HepG2 (cell line): ENCODE measurements at places on chromosomes 1 and 21. TPM values are rescaled to one million over a fixed set of nuclear protein-coding genes. Genes with fewer than 3 reads are reported as not detected.

Gene FCRL2
- not detected in 2 replicates for total RNA-seq

- no peak for DNase-seq
These were observed 8.8 kb upstream of the CAMK2N1 start for GRCh38 chr1:20494609-20495311.

DNA sequence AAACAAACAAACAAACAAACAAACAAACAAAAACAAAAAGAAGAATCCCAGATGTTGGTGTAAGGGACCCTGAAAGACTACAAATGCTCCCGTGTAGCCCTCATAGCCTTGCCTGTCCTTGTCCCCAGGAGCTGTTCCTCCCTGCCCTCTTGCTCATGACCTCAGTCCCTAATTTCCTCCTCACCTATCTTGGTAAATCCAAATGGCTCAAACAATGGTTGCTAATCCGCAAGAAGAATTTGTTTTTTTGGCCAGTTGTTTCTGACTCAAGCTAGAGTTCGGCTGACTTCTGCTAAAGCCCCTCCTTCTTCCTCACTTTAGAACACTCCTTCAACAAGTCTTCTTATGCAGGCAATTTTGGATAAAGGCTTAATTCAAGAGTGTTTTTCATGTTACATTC is 15.6 kb downstream of the LCA5L start:
- DNase-seq = no peak

DNA sequence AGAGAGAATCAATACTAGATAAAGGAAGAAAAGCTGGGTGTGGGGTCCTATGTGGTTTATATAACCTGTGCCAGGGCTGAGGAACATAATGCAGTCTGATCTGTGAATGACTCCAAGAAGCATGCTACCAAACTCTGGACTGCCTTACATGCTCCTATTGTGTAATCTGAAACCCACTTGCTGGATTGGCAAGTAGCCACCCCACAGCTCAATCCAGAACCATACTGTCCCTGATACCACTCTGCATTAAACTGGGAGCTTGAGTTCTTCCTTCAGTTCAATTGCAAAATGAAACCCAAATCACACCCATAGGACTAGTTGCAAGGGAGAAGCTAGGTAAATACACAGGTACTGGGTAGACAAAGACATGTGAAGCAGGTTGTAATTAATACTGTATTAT is 115.4 kb upstream of the NEGR1 start:
- no peak for DNase-seq

Gene SRP9
- 251 and 524 TPM in 2 replicates for total RNA-seq

Gene HPCAL4
- not detected in 2 replicates for total RNA-seq

DNA sequence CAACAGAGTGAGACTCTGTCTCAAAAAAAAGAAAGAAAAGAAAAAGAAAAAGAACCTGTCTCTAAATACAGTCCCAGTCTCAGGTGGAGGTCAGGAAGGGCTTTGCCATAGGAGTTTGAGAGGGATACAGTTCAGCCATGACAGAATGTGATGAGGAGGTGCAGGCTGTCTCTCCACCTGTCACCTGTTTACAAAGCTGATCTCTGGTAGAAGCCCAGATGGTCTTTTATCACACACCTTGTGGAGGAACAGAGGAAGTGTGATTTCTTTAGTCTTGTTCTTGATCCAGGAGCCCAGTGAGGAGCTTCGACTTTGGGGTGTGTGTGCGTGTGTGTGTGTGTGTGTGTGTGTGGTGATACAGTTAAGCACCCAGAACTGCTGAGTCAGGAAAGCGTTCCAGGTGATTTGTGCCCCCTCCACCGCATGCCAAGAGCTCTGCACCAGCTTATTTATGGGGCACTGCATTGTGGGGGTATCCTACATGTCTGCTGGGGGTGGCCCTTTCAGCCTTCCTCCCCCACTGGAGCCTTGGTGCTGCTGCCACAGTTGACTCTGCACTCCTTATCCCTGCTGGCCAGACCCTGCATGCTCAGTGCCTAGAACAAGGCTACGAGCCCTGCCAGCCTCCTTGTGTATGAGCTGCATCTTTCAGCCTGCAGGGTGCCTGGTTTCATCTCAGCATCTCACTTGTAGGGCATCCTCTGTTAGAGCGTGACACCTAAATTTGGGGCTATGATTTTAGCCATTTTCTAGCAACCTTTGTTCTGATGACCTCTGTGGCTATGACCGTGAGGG is 19.3 kb downstream of the DOP1B start:
- no peak for DNase-seq
